Stimulated activated CD8-positive, alpha-beta memory T cell treated with anti-CD3 and anti-CD28 coated beads, Interleukin-7, amount 100 ng/mL, for 48 hours (primary cell): ENCODE measurements at places on chromosomes 3 and 15.

- DNase-seq: no peak
Observed at GRCh38 chr15:35757361-35757760, 211.4 kb upstream of the DPH6 start.

DNA sequence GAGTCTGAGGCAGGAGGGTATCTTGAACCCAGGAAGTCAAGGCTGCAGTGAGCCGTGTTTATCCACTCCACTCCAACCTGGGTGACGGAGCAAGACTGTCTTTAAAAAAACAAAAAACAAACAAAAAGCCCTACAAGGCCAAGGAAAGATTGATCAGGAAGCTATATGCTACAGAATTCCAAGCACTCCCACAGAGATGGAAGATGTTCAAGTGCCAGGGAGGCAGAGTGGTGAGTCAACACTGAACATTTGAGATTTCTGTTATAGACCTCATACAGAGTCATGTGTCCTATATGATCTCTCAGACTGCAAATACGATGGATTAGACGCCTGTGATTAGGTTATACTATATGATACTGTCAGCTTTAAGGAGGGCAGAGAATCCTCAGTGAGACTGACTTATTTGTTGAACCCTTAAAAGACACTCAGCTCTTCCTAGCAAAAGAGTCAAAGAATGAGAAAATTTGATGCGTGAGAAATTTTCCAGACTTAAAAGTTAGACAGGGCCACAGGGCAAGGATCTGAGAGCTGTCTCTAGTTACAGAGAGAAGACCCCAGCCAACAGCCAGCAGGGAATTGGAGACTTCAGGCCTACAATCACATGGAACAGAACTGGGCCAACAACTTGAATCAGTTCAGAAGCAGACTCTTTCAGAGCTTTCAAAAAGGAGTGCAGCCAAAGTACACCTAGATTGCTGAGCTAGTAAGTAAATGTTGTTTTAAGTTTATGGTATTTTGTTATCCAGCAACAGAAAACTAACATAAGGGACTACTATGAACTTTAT, 107.6 kb downstream of the PIK3CB start:
- DNase-seq: no peak

DNA sequence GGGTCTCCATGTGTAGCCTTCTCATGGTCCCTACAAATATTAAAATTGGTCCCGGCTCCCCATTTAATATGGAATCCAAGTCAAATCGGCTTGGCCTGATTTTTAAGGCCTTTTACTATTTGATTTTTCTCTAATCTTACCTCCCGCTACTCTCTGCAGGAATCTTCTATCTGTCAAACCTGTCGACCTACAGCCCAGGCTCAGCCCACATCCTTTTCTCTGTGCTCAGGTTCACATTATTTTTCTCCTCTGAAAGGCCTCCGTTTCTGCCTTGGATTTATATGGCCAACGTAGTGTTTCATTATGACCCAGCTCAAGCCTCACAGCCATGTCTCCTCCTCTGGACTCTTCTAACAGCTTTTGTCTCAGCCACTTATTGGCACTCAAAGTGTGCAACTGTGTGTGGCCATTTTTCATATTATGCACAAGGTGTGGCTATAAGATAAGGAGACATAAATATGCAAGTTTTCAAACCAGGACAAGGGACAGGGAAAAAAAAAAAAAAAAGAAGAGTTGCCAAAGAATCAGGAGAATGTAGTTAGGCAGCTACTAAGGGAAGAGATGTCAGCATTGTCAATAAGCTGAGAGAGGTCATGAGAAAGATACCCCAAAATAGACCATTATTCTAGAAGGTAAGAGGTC, 2.1 kb upstream of the GLCE start:
- DNase-seq: no peak

- DNase-seq: no peak
Observed at GRCh38 chr15:35288580-35288979, 203.5 kb upstream of the NANOGP8 start.

- no peak for DNase-seq
Observed at GRCh38 chr15:92095693-92096092, 242.2 kb downstream of the SLCO3A1 start.

- no peak for DNase-seq
Observed at GRCh38 chr15:89790661-89791060, 14.5 kb downstream of the MESP2 start.

GRCh38 chr15:75211436-75212199, 9.9 kb downstream of the C15orf39 start:
- no peak for DNase-seq

DNA sequence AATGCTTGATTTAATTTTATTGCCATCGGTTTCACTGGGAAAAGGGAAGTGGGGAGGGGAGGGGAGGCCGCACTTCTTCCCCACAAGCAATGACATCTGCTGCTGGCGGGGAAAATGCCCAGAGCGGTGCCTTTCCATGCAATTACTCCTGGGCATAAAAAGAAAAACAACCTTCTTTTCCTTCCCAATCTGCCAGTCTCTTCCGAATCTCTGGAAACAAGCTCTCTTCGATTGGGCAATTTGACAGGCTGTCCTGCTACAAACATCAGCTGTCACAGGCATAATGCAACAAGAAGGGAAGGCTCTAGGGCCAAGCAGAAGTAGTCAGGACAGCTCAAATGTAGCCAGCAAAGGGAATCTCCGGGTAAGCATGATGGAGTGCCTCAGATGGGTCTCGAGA, 93.4 kb upstream of the STRIT1 start:
- no peak for DNase-seq

- DNase-seq: no peak
Observed at GRCh38 chr3:42080453-42080872, 10.7 kb upstream of the TRAK1 start.

DNA sequence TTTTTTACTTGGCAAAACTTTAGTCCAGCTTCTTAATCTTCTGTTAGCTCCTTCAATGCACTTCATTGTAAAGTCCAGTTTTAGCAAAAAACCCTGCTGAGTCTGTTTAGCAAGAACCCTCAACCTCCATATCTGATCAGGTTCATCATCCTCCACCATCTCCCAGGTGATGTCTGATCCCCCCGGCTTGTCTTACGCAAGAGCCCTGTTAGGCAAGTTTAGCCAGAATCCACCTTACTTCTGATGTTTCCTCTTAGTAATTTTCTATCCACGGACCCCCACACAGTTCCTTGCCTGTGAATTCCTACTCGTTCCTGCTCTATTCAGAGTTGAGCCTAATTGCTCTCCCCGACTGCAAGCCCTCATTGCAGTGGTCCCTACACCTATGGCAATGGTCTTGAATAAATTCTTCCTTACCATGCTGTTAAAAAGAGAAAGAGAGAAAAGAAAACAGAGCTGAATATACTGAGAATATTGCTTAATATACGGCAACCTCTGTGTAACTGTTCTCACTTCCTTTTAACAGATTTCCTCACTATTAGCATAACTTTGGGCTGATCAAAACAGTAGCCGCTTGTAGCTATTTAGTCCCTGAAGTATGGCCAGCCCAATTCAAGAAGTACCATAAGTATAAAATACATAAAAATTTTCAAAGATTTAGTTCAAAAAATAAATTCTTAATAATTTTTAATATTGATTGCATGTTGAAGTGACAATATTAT, 78.7 kb upstream of the MME start:
- DNase-seq: no peak

- DNase-seq: no peak
Observed at GRCh38 chr3:101091489-101091888, 98.3 kb upstream of the ABI3BP start.

DNA sequence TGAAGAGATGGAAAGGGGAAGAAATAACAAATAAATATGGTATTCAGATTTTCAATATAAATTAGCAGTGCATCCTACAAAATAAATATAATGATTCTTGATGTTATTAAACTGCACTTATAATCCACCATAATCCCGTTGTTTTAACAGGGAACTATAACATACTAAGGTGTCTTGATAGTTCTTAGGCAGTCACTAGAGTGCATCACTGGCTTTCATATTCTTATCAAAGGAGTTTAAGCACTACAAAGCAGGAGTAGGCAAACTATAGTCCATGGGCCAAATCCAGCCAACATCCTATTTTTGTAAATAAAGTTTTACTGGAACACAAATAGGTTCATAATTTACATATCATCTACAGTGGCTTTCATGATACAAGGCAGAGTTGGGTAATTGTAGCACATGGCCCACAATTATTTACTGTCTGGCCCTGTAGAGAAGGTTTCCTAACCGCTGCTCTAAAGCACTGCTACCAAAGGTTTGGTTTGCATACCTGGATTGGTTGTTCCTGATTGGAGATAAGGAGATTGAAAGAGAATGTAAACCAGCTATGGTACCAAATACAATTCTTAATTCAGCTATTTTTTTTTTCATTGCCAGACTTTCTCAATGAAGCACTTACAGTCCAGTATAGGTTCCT, 104.3 kb downstream of the ZNF280D start:
- DNase-seq: no peak

GRCh38 chr3:114290911-114291901, 2.6 kb upstream of the TIGIT start:
- DNase-seq: peak; percentile 90

GRCh38 chr3:45079715-45080114, 53.6 kb downstream of the CLEC3B start:
- DNase-seq: no peak

DNA sequence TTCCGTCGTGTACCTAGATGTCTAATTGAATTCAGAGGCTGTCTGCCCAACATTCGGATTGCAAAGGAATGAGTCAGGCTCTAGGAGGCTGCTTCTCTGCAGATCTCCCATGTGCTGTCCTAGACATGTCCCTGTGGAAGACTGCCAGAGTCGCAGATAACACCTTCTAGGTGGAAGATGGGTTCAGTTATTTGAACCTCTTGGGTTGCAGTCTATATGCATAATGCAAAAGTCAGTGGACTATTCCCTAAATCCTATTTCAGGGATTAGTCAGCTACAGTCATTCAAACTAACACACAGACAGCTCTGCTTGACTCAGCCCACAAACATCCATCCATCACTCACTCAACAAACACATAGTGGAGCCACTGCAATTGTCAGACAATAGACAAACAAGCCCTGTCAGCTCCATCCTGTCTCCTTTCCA, 300.0 kb upstream of the CTNNB1 start:
- DNase-seq: no peak

DNA sequence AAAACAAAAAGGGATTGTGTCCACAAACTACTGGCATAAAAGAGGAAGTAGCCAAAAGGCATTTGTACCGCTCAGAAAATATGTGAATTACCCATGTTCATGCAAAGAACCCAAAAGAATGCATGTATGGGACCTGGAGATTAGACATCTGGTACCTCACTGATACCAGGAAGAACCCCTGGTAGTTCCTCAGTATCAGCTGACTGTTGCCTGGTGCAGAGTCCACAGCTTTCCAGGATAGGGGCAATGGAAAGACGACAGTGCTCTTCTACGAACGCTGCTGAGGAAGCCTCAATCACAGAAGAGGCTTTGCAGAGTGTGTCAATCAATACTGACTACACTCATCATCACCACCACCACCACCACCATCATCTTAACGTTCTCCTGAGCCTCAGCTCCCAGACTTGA, 63.3 kb downstream of the ATP8B4 start:
- no peak for DNase-seq

GRCh38 chr15:72096796-72097195, 21.2 kb downstream of the MYO9A start:
- no peak for DNase-seq

- DNase-seq: no peak
Observed at GRCh38 chr3:133401374-133402135, 1.7 kb downstream of the BFSP2 start.

DNA sequence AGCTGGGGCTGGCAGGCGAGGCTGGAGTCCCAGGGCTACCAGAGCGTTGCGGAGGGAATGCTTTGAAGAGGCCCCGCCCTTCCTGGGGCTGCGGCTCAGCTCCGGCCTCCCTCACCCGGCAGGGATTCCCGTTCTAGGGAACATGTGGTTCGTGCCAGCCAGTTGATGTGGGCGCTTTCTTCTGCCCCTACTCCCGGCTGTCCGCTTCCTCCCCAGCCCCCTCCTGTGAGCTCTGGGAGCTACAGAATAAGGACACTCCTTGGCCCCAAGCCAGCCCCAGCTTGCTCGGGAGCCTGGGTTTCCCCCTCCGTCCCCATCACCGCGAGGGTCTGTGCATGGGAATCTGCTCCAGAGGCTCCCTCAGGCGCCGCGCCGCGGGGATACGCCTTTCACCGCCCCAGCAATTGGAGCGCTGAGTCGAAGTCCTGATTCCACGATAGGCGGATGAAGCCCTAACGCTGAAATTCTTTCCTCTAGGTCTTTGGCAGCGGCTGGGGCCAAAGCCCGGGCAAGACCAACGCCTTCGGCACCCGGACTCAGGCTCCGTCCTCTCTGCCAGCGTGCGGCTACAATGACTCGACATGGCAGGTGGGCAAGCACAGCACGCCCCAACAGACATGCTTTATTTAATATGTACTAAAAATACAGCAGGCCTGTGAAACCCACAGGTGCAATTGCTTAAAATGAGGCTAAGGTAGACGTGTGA, 69.5 kb downstream of the KLF15 start:
- DNase-seq: no peak

DNA sequence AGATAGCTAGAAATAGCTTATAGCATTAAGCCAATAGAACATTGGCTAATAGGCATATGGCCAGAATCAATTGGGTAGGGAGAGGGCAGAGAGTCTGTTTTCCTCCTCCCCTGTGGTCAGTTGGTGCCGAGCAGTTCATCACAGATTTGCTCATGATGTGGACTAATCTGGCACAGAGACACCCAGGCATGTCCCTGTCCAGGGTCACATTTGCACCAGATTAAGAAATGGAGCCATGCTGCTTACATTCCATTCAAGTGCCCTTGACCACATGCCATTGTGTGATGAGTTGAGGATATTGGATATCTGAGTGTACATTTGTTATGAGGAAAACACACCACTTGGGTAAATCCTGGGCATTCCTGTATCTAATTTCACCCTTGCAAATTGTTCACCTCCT, 53.4 kb downstream of the USP13 start:
- no peak for DNase-seq

- no peak for DNase-seq
Observed at GRCh38 chr3:182331341-182331740, 462.0 kb upstream of the ATP11B start.

- DNase-seq: no peak
Observed at GRCh38 chr3:144286235-144286910, 314.8 kb downstream of the DIPK2A start.
